Endothelial cell of umbilical vein (primary cell): ENCODE measurements at places on chromosomes 4 and X.

DNA sequence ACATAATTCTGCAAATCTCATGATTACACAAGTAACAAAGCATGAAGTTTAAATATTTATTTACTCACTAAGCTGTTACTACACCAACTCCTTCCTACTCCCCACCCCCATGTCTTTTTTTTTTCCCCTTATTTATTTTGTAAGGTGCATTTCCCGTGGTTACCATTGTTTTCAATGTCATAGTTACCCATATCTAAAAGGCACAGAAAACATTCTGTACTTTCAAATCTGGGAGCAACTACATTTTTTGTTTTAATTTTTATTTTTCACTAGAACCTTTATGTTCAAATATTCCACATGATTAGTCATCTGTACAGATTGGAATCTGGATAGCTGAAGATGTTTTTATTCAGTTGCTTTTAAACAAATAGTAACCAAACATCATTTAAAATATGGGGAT is 62.8 kb downstream of the PPP3CA start:
- DNase-seq, result peak; percentile 72

DNA sequence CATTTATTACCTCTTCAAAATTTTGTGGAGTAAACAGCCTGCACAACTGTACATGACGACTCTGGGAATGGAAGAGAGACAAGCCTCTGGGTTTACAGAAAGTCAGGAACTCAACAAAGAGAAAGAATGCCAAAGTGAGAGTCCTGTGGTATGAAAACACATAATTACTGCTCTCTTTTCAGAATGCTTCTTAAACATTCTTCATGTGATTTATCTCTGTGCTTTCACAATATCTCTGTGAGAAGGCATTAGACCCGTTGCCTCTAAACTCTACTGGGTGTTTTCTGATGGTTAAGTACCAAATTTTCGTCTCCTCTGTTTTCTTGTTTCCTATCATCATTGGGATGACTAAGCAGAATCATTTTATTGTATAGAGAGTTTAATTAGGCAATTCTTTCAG is 966.6 kb upstream of the SLIT2 start:
- no peak for DNase-seq

- DNase-seq, result no peak
Measured at GRCh38 chr4:17636341-17636695, 21.9 kb downstream of the MED28 start.

DNA sequence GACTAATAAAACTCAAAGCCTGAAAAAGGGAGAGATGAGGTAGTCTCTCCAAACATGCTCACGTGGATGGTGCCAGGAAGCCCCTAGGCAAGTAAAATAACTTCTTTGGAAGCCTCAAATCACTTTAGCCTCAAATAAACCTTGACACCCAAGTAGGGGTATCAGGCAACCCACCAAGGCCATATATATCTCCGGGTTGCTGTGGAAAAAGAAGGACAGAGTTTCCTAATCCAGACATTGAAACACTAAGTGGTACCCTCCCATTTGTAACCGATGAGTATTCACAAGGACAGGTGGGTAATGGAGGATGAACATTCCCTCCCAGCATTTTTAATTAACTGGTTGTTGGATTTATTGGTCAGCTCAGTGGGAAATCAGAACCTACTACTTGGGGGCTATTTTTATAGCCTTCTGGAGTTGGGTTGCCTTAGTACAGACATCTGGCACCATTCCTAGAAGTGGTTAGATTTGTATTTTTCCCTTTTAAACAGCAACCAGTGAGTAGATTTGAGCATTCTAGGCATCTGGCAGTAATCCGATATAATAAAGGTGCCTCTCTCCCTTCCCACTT is 87.7 kb downstream of the GPC3 start:
- no peak for DNase-seq

- DNase-seq, result no peak
Measured at GRCh38 chr4:113945906-113946305, 33.5 kb downstream of the ARSJ start.

DNA sequence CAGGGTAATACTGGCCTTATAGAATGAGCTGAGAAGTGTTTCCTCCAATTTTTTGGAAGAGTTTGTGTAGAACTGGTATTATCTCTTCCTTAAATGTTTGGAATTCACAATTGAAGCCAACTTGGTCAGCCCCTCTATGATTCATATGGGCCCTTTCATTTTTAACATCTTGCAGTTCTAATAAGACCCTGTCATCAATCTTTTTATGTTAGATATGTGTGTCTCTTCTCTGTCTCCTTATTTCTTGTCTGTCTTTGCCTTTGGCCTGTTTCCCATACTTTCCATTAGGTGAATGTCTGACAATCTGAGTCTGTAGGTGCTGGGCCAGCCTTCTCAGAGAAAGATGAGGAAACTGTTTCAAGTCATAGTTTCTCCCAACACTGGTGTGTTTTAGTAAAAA is 88.7 kb downstream of the SLC16A2 start:
- no peak for DNase-seq

DNA sequence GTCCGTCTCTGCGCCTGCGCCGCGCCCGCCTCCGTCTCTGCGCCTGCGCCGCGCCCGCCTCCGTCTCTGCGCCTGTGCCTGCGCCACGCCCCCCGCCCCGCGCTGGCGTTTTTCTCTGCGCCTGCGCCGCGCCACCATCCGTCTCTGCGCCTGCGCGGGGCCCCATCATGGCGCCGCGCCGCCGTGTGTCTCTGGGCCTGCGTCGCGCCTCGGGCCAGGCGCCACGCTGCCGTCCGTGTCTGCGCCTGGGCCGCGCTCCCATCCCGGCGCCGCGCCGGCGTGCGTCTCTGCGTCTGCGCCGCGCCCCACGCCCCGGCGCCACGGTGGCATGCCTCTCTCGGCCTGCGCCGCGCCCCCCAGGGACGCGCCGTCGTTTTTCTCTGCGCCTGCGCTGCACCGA is 51.8 kb upstream of the DUX4 start:
- DNase-seq, result no peak

DNA sequence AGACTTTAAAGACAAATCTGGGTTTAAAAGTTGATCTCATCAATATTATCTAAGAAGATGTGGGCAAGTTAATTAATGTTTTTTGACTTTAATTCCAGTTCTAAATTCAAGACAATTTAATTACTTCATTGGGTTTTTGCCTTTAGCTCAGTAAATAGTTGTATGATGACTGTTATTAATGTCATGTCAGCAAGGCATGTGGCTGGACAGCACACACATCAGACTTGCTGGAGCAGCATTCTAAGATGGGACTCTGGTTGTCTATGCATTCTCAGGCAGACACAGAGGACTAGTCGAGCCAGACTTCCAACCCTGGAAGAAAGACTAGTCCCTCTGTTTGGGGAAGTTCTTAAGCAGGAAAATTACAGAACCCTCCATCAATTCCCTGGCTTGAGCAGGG is 180.7 kb upstream of the GK2 start:
- DNase-seq, result no peak

DNA sequence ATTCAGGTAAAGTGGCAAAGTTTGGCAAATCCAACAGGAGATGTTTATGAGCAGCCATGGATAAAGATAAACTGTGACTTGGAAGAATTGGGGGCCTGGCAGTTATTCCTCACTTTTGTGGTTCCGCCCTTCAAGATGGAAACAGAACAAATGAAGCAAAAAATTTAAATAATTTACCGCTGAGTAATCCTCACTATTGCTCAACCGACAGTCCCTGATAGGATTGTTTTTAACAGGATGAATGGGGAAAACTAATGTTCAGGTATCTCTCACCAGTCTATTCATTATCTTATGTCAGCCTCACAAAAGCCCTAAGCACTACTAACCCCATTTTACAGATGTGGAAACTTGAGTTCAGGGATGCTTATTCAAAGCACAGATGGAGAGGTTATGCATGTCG is 90.8 kb downstream of the FNIP2 start:
- no peak for DNase-seq

- peak; percentile 59 for DNase-seq
Measured at GRCh38 chrX:118644378-118644777, 83.0 kb upstream of the IL13RA1 start.

DNA sequence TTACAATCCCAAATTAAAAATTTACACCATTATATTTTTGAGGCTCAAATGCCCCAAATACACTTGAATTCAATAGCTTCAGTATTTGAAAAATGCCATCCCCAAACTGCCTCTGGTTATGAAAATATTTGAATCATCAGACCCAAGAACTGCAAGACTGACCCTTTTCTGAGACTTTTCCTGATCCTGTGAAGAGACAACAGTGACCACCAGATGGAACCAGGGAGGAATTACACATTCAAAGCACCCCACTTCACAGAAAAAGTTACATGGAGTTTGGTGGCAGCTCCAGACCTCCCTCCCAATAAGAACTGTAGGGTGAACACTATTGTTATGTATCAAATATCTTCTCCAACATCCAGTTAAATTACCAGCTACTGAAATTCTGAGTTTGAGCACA is 44.0 kb upstream of the SCD5 start:
- DNase-seq, result peak; percentile 36

DNA sequence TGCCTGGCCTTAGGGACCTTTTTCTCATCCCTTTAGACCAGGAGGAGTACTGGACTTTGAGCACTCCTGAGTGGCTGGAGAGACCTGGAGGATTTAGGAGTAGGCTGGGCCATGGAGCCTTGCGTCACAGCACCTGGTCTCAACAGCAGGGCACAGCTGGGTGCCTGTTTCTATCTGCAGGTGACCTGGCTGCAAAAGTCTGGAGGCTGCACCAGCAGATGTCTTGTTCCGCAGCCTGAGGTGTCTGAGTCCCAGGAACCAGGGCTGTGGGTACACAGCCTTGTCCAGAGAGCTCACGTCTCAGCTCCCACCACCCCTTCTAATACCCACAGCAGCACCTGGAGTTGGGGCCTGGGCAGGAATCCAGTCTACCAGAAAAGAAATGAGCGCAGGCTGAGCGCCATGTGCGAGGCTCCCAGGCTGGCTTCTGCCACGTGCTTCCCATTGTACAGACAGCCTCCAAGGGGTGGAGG is 5.0 kb upstream of the NSD2 start:
- DNase-seq, result no peak

DNA sequence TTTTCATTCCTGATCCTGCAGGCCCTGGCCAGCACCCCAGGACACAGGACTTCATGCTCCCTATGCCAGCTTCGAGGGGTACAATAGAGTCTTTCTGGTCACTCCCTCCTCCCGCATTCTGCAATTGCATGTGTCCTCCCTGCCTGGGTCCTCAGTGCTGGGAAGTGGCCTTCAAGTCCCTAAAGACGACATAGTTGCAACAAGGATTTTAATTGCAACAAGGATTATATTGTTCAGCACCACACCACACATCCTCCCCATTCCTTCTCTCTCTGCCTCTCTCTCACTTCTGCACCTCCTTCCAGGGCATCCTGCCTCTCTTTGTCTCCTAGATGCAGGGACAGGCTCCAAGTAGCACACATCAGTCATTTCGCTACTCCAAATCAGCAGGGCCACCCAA is 25.5 kb downstream of the SCD5 start:
- DNase-seq, result no peak
